Keratinocyte (primary cell): ENCODE measurements at places on chromosomes 16 and 17. TPM values are rescaled to one million over a fixed set of nuclear protein-coding genes. Genes with fewer than 3 reads are reported as not detected.

DNA sequence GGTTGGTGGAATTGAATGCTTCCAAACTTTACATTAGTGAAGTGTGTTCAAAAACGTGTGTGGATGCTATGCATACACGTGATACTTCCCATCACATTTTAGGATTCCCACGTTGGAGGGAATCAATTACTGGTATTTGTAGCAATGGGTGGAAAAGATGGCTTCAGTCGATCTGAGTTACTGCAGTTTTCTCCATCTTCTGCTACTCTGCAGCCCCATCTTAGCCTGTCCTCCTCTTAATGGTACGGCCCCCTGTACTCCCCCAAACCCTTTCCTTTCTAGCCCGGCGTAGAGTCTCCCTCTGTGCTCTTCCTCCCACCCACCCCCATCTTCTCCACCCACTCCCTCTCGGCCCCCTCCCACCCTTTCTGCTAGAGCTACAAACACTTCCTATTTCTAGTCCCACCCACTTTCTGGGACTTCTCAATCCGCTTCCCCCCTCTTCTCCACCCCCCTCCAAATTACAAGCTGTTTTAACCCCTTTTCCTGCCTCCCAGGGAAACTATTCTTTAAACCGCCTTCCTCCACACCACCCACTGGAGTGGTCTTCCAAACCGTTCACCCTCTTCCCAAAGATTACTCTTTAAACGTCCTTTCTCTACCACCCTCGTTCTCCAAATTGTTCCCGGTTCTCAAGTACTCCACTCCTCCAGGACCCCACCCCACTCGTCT lies 1.1 kb downstream of the CHTF8 start:
- DNase-seq: no peak

GRCh38 chr17:43745541-43745940 lies 13.1 kb downstream of the SOST start:
- no peak for DNase-seq

DNA sequence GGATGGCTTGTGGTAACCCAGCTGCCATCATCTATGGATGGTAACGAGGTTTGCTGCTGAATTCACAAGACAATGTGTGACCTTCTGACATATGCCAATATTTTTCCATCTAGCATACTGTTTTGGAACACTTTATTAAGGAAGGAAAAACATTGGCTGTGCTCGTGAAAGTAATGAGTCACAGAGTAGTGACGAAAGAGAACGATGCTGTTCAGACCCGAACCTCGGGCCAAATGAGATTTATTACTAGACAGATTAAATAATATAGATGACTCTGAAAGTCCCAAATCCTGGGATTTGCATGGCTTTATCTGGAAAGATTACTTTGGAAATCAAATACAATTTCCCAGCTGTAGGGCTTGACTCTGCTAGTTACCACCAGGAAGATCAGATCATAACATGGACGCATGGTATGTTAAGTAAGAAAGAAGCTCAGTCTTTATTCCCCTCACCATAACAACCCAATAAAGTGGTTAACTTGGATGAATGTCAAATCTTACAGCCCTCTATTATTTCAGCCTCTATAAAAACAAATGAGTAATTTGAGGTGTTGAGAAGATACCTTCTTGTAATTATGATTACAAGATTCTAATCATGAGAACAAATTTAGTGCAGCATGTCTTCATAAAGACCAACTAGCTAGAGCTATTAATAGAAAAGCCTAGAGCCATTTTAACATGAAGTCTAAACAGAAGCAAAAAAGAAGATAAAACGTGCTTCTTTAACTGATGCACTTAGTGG lies 32.6 kb downstream of the ERN1 start:
- DNase-seq: no peak

- DNase-seq: no peak
Observed at GRCh38 chr17:77925831-77926543, 32.5 kb upstream of the TNRC6C start.

The EPN3 gene
- 50.7 to 155 TPM (median 66.7 TPM) in 3 replicates for polyA plus RNA-seq

The FBXW10B gene
- polyA plus RNA-seq: 2.8 to 5.0 TPM (median 4.4 TPM) in 3 replicates

The ZPBP2 gene
- polyA plus RNA-seq: not detected in 3 replicates

The BAHCC1 gene
- 0.52 to 1.0 TPM (median 0.80 TPM) in 3 replicates for polyA plus RNA-seq

The OTOP3 gene
- 0.03 to 0.05 TPM in 2 of 3 replicates, not detected in the other for polyA plus RNA-seq

The EVPL gene
- polyA plus RNA-seq: 6.4 to 11.9 TPM (median 7.6 TPM) in 3 replicates

The CCL5 gene
- 0.37 to 0.46 TPM (median 0.46 TPM) in 3 replicates for polyA plus RNA-seq

The HELZ gene
- polyA plus RNA-seq: 11.7 to 18.2 TPM (median 13.5 TPM) in 3 replicates
